ENCODE measurements at places on chromosomes 11 and 22.

DNA sequence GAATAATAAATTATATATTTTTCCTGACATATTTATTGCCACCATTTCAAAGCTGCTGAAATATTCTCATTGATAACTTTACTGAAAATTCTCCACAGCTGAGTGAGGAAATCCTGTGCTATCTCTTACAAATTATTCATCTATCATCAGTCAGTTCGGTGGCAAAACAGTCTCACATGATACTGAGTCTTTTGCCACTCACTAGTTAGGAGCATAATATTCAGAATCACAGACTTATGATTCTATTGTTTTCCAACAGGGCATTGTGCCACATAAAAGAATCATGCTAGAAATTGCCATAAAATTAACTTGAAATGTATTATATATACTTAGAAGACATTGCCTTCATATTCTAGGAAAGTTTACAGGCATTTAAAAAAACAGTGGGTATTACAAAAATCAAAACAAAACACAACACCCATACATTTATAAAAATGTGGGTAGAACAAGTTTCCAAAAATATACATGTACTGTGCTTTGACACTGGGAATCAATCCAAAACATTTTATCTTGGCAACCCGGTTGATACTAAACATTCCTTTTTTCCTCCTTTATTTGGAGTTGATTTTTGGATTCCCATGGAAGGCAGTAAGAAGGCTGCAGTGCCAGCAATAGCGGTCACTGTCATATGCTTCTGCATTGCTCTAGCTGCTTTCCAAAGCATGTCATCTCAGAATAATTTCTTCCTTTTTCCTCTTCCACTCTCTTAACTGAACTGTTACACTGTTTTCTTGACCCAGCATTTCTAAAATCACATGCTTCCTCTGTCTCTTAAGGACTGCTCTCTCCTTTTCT is 42.5 kb downstream of the ATG16L2 start:
- DNase-seq: no peak

DNA sequence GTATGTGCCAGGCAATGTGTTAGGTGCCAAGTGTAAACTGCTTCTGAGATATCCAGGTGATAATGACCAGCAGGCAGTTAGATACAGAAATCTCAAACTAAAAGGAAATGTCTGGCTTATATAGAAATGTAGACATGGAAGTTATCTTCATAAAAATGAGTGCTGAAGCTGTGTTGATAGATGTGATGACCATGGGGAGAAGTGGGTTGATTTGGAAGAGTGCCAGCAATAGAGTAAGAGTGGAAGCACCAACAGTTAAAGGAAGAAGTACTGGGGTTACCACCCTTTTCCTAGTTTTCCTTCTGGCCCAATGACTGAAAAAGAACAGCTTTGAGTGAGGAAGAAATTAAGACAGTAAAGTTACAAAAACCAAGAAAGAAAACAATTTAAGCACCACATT is 68.5 kb downstream of the C2CD3 start:
- no peak for DNase-seq

DNA sequence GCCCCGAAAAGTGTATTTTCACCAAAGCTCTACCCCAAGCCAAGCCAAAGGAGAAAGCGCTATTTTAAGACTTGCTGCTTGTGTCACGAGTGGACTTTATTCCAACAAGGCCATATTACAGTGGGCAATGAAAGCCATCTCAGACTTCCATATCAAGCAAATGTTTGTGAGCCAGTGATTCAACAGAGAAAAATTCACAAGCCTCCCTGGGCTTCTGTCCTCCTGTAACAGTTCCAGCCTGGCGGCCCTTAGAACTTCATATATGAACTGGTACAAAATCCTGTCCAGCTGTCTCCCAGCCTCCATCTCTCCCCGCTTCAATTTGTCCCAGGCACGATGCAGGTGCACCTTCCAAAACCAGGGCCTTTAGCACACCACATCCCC is 11.2 kb downstream of the LARGE1 start:
- no peak for DNase-seq

GRCh38 chr11:133541021-133541719 is 8.9 kb upstream of the OPCML start:
- no peak for DNase-seq

DNA sequence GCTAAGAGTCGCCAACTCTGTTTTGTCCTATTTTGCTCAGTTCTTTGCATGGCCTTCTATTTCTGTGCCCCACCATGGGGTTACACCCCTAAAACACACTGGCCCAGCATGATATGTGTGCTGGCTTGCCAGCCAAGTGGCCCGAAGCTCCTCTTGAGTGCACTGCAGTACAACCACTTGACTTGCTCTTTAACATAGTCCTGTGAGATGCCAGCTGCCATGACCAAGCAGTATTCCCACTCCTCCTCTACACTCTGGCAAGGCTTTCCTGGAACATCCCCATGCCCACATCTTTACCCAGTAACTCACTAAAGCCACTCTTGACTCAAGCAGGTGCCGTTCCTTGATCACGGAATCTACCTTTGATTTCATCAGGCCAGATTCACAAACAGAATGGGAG is 102.9 kb upstream of the GAL start:
- DNase-seq: no peak

DNA sequence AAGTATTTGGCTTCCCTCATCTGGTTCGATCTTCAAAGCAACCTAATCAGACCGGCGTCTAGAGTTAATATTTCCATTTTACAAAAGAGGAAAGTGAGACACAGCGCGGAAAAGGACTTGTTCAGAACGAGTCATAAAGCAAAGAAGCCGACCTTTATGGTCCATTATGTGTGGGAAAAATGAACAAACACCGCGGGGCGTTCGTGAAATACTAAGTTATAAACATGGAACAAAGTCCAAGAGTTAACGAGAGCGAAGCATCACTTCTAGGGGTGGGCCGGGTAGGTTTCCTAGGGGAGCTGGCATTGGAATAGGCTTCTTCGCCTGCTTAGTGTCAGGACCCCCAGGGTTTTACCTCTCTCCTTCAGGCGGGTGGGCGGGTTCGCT is 575 bp downstream of the DUSP18 start:
- DNase-seq: no peak

- DNase-seq: no peak
These were observed 6.0 kb upstream of the OR5B21 start for GRCh38 chr11:58513747-58514367.

DNA sequence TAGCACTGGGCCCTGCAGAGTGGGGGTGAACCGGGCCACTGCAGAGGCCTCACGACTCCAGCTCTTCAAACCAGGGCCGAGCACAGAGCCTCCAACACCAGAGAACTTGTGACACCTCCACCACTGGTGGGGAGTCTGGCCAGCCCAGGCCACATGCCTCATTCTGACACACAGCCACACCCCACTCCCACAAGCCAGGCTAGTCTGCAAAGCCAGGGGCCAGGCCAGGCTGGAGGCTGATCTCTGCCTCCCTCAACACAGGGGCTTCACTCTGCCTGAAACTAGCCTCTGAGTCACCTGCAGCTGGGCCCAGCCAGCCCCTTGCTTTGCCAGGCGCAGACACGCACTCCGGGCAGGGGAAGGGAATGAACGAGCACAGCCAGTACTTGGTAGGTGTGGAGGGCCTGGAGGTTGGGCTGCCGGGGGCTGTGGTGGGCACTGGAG is 102.9 kb downstream of the MED15 start:
- DNase-seq: no peak

GRCh38 chr11:73833067-73833466 is 43.6 kb downstream of the COA4 start:
- no peak for DNase-seq

DNA sequence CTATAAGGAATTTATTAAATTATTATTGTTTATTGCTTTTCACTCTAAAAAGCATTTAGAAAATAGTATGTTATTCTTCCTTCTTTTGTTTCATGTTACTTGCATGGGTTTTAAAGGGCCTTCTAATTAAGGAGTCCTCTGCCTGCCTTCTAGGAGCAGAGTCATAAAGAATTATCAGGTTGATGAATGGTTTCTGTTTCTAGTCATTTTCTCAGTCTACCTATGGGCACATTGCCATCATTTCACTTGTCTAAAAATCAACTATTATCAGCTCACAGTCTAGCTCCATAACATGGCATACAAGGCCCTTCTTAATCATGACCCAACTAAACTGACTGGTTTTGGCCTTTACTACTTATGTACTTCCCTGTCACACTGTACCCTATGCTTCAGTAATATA is 16.2 kb downstream of the DYNC2H1 start:
- DNase-seq: no peak

DNA sequence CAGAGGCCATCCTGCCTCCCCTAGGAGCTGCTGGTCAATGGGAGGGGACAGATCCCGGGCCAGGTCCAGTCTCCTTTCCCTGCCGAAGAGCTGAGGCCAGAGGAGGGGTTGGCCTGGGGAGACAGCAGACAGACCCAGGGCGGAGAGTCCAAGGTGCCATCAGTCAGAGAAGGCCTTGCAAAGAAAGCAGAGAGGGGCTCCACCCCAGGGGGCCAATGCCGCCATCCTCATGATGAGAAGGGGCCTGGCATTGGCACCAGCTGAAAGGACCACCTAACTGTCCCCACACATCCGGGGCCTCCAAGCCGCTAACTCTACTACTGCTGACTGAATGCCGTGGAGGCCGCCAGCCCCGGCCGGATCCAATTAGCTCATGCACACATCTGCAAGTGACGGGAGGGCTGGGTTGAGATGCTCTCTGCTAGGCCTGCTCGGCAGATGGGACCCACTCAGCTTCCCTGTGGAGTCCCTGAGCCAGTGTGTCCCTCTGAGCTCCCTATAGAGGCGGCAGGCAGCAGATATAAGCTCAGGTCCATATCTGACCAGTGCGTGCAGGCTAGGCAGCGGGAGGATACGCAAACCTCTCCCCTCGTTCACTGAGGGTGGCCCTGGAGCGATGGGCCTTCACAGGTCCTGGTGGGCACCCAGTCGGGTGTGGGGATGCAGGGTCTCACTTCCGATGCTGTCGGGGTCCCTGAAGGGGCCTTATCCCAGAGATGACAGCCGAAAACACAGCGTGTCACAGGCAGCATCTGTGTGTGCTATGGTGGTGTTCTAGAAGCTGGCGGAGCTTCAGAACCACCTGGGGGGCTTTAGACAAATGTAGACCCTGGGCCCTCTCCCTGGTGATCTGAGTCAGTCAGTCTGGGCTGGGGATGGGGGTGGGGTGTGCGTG is 183.9 kb downstream of the CTTN start:
- no peak for DNase-seq

- DNase-seq: no peak
These were observed 105.1 kb downstream of the FEZ1 start for GRCh38 chr11:125390946-125391345.

- no peak for DNase-seq
These were observed 164.7 kb upstream of the GUCY1A2 start for GRCh38 chr11:107182978-107183377.

- DNase-seq: no peak
These were observed 6.0 kb downstream of the NEAT1 start for GRCh38 chr11:65428578-65429067.

GRCh38 chr22:45533703-45534102 is 31.0 kb downstream of the FBLN1 start:
- no peak for DNase-seq

DNA sequence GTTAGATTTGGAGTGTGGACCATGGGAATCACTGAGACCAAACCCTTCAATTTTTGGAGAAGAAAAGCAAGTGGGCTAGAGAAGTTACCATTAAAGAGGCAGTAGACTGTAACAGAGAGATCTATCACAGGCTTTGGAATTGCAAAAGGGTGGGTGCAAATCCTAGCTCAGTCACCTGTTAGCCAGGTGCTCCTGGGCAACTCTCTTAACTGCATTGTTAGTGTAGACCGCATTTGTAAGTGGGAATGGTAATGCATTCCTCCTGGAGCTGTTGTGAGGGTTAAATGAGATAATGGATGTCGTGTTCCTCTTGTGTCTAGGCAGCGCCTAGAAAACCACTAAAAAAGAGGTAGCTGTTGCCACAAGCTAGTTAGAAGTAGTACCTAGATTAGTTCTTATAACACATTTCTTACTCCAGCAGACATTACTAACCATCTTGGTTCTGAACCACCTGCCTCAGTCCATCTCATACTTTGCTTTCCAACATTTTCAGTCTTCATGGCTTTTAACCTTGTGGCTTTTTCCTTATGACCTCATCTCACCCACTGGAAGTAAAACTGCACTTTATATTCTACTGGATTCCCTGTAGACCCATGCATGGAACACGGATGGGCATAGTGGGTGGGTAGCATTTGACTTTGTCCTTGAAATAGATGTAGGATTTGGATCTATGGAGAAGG is 153.0 kb downstream of the HIPK3 start:
- DNase-seq: no peak

DNA sequence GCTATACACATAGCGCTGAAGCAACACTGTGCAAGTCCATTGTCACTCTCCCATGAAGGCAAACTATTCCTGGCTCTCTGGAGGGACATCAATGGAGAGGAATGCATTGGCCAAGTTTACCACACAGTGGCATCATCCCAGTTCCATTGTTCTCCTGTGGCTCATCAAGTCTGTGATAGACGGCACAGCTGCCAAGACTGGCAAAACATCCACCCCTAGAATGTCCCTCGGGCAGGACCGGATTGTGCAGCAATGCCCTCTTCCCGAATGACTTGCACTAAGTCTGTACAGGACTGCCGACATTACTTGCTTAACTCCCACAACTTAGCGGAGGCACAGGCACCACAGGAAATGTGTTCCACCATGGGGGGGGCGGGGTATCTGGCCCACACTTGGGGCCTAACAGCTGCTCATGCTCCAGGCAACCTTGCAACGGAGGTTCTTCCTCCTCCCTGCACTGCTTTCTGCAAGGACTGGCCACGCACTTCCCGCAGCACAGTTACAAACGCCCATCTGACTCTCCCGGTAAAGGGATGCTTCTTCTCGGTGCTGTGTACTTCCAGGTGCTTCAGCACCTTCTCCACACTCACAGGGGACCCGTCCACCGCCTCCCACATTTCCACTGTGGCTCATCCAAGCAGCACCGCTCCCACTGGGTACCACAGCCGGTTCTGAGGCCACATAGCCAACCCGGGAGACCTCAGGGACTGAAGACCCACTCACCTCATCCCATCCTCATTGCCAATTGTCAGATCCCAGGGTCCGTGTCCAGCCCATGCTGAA is 1309.6 kb upstream of the RAG2 start:
- DNase-seq: no peak

DNA sequence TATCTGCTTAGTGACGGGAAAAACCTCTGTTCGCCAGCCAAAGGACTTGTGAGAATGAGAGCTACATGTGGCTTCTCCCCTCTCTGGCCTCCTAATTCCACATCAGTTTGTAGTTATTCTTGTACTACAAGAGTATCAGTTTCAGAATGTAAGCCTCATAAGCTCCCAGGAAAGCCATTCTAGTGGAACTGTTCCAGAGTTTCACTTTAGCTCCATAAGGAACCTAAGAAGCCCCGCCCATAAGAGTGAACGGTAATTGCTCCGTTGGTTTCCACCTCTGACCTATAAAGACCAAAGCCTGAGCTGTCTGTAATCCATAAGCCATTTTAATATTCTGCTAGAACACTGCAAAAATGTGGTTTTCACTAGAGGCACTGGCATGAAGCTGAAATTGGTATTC is 53.0 kb downstream of the SIK3 start:
- DNase-seq: peak; percentile 53

- DNase-seq: no peak
These were observed 34.2 kb downstream of the DNHD1 start for GRCh38 chr11:6531267-6531752.

- DNase-seq: no peak
These were observed 763.2 kb upstream of the TENM4 start for GRCh38 chr11:80204021-80204420.
